Endothelial cell of coronary artery (primary cell): ENCODE measurements at places on chromosomes 11 and 22. TPM values are rescaled to one million over a fixed set of nuclear protein-coding genes. Genes with fewer than 3 reads are reported as not detected.

Gene CCDC81
- 0.72 and 4.0 TPM in 2 replicates for total RNA-seq

Gene KCNQ1OT1
- total RNA-seq, result 0.81 and 1.9 TPM in 2 replicates

Gene MPZL2
- 118 and 402 TPM in 2 replicates for total RNA-seq

Gene CARNS1
- under 0.01 and 0.09 TPM in 2 replicates for total RNA-seq

Gene NAT10
- 18.8 and 23.3 TPM in 2 replicates for total RNA-seq

Gene CABP4
- 0.45 and 1.1 TPM in 2 replicates for total RNA-seq

Gene TREH
- total RNA-seq, result under 0.01 and 0.09 TPM in 2 replicates

Gene GPR83
- total RNA-seq, result 0.09 TPM in 1 of 2 replicates, not detected in the other

Gene SCUBE2
- 0.81 and 1.2 TPM in 2 replicates for total RNA-seq

Gene AAMDC
- 65.6 and 78.5 TPM in 2 replicates for total RNA-seq

Gene SHISAL1
- total RNA-seq, result under 0.01 and 0.09 TPM in 2 replicates

Gene DUSP18
- total RNA-seq, result 8.4 and 11.6 TPM in 2 replicates

Gene CDC42BPG
- 0.09 and 0.18 TPM in 2 replicates for total RNA-seq

Gene DNAJB13
- not detected in 2 replicates for total RNA-seq
